ENCODE measurements at places on chromosomes 16 and 17.

DNA sequence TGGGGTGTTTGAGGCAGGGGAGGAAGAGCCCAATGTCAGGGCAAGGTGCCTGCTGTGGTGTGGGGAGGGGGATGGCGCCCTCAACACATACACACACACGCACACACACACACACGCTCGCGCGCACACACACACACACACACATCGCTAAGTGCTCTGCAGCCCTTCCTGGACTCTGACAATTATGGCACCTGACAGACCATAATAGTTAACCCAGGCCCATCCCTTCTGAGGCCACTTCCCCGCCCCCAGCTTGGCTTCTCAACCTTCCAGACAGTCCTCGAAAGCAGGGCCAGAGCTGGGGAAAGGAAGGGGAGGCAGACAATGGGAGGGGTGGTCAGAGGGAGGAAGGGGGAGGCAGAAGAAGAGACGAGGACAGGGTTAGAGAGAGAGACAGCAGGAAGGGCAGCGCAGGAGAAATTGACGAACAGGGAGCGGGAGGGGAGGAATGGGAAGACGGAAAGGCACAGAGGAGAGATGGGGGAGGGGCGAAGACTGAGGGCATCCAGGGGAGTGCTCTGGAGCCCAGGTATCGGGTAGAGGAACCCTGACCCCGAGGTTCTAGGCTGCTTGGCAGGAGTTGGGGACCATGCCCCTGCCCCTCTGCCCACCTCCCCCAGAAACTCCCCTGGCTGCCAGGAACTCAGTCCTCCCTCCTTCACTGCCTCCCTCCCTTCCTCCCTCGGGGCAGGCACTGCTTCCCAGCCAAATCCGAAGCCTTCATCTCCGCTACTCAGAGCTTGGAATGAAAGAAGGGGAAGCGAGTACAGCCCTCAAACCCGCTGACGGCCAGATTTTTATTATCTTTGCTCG is 4.0 kb downstream of the SRCIN1 start:
- DNase-seq: no peak

DNA sequence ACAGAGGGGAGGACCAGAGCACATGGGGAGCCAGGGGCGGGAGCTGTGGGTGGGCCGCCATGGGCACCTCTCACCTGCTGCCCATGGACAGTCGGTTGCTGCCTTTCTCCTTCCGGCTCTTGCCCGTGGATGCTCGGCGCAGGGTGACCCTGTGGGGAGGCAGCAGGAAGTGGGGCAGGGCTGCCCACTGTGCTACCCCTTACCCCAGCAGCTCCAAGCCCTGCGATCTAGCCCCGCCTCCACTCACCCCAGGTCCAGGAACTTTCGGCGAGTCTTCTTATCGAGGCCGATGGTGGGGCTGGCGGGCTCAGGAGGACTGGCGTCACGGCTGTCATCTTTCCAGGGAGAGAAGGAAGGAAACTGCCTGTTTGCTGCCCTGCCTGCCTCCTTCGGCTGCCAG is 14.2 kb downstream of the SAMD14 start:
- no peak for DNase-seq

DNA sequence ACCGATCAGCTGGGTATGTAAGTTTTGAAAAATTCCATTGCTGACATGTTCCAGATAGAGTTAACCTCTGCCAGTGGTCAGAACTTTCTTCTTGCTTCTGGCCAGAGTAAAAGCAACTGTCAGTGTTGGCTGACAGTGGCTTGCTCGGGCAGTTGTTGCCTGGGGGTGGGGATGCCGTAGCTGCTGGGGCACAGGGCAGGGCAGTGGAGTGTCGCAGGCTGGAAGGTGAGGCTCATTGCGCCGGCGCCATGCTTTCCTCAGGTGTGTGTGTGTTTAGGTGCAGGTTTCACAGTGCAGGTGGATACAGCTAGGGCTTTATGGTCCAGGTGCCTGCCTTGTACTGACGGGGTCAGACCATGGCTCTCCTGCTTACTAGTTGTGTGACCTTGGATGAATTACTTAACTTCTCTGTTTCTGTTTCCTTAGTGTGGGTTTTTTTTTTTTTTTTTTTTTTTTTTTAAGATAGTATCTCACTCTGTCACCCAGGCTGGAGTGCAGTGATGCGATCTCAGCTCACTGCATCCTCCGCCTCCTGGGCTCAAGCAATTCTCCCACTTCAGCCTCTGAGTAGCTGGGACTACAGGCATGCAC is 156.4 kb downstream of the SNX29 start:
- DNase-seq: no peak

DNA sequence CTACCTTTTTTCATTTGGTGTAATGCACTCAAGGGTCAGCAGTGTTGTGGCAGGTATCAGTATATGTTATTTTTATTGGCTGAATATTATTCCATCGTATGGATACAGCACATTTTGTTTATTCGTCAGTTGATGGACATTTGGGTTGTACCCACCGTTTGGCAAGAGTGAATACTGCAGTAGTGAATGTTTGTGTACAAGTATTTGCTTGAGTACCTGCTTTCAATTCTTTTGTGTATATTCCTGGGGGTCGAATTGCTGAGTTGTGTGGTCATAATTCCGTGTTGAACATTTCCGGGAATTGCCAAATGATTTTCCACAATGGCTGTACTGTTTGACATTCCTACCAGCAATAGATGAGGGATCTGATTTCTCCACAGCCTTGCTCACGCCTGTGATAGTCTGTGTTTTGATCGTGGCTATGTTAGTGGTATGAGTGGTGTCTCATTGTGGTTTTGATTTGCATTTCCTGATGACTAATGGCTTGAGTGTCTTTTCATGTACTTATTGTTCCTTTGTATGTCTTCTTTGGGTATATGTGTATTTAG is 108.4 kb downstream of the OR1D5 start:
- no peak for DNase-seq

DNA sequence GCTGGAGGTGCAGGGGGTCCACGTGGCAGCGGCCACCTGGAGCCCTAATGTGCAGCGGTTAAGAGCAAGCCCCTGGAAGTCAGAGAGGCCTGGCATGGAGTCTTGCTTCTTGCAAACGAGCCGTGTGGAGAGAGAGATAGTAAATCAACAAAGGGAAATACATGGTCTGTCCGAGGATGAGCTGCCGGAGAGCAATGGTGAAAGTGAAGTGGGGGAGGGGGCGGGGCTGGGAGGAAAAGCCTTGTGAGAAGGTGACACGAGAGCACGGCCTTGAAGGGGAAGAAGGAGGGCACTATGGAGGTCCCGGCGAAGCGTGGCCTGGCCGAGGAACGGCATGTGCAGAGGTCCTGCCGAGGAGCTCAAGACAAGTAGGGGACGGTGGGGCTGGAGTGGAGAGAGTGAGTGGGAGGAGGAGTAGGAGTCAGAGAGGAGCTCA is 6.0 kb upstream of the SERPINF1 start:
- no peak for DNase-seq

DNA sequence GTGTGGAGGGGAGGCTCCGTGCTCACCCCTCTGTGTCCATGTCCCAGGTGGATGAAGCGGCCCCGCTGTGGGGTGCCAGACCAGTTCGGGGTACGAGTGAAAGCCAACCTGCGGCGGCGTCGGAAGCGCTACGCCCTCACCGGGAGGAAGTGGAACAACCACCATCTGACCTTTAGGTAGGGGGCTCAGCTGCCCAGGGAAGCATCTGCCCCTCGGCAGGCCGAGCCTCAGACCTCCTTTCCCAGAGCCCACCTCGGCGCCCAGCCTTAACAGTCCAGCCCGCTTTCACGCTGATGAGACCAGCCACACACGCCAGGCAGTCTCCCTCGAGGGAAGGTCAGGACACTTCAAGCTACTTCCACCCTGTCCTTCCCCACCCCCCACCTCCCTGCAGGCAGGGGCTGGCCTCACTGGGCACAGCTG is 12.7 kb downstream of the MMP15 start:
- DNase-seq: no peak

DNA sequence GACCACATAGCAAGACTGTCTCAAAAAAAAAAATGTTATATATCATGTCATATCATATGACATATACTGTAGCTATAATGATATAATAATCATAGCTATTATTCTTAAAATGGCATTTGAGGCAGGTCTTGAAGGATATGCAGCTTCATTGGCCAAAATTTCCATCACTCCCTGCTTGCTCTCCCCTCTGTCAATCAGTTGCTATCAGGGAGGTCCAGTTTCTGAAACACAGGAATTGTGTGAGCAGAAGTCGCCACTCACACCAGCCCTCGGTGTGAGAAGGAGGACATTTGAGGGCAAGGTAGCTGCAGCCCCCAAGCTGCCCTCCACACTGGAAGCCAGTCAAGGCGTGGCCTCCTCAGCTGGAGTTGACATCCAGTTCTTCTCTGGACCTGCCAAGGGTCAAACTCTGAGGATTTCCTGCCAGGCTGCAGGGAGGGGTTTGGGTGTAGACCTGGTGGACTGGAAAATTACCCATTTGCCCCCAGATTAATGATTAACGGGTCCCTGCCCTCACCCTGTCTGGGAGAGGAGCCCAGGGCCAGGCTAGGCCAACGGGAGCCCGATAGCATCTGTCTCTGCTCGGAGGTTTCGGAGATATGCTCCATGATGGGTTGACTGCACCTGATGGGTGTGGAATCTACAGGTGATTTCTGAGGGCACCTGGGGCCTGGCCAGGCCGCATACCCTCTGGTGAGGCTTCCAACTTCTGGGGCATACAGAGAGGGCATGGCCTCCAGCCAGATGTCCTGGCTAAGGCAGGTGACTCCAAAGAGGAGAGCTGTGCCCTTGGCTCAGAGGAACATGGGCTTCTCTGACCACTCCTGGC is 18.8 kb downstream of the WNT9B start:
- no peak for DNase-seq

GRCh38 chr16:11258553-11259492 is 2.8 kb upstream of the SOCS1 start:
- no peak for DNase-seq

DNA sequence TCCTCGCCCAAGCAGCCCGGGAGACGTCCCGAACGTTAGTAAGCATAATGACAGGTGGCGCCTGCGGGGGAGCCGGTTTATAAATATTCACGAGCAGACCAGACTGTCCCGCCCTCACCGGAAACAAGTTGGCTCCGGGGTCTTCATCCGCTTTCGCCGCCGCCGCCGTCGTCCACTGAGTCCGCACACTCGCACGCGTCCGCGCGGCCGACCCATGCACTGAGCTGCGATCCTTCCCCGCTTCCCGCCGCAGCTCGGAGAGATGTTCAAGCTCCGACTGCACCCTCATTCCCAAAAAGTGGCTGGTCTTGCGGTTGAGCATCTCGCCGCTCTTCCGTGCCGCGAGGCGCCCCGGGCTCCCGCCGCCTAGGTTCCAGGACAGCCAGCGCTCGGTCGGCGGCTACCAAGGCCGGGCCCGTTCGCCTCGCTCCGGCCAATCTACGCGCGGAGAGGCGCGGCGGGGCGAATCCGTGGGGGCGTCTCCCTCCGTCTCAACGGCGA is 385 bp downstream of the CFAP119 start:
- DNase-seq: no peak

DNA sequence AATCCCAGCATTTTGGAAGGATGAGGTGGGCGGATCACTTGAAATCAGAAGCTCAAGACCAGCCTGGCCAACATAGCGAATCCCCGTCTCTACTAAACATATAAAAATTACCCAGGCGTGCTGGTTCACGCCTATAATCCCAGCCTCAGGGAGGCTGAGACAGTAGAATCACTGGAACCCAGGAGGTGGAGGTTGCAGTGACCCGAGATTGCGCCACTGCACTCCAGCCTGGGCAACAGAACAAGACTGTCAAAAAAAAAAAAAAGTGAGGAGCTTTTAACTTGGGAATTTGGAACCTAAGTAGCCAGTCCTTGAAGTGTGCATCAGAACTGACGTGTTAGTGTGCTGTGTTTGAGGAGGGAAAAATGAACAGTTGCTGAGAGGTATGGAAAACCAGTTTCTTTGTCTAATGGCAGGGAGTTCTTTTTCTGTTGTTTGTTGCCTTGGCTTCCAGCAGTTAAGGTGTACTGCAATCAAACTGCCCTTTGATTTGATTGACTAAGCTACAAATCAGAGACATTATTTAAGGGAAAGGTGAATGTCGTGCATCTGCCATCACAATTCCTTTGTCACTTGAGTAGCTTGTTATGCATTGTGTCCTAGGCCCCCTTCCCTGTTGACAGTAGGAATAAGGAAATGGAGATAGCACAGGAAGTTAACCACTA is 8.6 kb upstream of the DUSP14 start:
- no peak for DNase-seq

DNA sequence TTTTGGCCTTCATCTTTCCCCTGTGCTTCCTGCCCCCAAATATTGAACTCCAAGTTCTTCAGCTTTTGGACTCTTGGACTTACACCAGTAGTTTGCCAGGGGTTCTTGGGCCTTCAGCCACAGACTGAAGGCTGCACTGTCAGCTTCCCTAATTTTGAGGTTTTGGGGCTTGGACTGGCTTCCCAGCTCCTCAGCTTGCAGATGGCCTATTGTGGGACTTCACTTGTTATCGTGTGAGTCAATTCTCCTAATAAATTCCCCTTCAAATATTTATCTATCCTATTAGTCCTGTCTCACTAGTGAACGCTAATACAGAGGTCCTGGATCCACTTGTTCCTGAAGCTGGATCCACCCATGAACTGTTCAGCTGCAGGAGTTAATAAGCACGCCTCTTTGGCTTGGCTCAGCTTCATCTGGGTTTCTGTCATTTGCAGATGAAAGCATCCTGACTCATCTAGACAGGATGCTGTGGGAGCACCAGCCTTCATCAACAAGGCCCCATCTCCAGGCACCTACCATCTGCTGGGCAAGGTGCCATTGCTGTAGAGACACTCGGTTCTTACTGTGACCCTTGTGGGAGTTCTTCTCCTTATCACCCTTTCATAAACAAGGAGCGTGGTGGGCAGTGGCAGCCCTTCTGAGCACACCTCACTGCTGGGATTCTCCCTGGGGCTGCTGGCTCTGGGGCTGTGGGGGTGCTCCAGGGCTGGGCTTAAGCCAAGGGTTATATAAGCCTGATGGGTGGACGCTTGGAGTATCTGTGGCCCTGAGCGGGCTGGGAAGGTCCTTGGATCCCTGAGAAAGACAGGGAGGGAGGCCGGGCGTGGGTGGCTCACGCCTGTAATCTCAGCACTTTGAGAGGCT is 23.1 kb downstream of the LAT start:
- DNase-seq: no peak

DNA sequence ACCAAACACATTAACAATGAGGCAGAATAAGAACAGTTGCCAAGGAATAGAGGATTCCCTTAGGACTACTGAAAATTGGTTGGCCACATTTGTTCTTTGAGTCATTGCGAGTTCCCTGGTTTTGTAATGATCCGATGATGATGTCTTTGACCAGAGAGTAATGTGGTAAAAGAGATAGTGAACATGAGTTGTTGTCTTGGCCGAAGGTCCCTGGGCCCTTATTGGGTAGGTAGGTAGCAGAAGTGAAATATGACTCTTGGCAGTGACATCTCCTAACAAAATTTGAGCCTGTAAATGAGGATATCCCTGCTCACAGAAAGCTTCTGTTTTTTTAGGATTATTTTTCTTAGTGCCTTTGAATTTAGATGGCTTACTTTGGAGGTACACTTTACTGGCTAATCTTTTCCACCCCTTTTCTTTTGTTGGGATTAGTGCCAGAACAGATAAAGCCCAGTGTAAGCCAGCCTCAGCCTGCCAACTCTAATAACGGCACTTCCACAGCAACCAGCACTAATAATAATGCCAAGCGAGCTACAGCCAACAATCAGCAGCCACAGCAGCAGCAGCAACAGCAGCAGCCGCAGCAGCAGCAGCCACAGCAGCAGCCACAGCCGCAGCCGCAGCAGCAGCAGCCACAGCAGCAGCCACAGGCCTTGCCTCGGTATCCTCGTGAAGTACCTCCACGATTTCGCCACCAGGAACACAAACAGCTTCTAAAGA is 47.2 kb downstream of the TNRC6A start:
- no peak for DNase-seq

GRCh38 chr16:79402356-79402755 is 198.2 kb downstream of the MAF start:
- DNase-seq: no peak

GRCh38 chr16:88695218-88695617 is 8.9 kb upstream of the SNAI3 start:
- DNase-seq: no peak

GRCh38 chr16:2019921-2020831 is 591 bp downstream of the NPW start:
- DNase-seq: no peak
